Spleen (tissue), 13 donors: ENCODE measurements at places on chromosomes 5 and 9.

GRCh38 chr5:171785517-171785916, at the start of gene SMIM23:
TSS of gene SMIM23 (plus strand) at chr5:171785817. CDS start at chr5:171785872, 55 bp downstream.
- no peaks in the 10 kb centered on the region for H3K36me3 ChIP-seq
- no peaks in the 10 kb centered on the region for H3K27me3 ChIP-seq

- H3K27me3 ChIP-seq = no peaks in the 10 kb centered on the region
- H3K4me3 ChIP-seq = no peak overlapping the region
- no peak overlapping the region for H3K27ac ChIP-seq
- H3K4me1 ChIP-seq = no peaks in the 10 kb centered on the region
- no peak for DNase-seq
- no peaks in the 10 kb centered on the region for H3K36me3 ChIP-seq
Observed at GRCh38 chr5:23268136-23268535, 239.3 kb upstream of the PRDM9 start.

GRCh38 chr5:145777445-145778063, 57.6 kb downstream of the PRELID2 start:
- no peaks in the 10 kb centered on the region for H3K4me1 ChIP-seq
- DNase-seq = no peak
- H3K27ac ChIP-seq = no peak overlapping the region
- no peaks in the 10 kb centered on the region for H3K27me3 ChIP-seq

DNA sequence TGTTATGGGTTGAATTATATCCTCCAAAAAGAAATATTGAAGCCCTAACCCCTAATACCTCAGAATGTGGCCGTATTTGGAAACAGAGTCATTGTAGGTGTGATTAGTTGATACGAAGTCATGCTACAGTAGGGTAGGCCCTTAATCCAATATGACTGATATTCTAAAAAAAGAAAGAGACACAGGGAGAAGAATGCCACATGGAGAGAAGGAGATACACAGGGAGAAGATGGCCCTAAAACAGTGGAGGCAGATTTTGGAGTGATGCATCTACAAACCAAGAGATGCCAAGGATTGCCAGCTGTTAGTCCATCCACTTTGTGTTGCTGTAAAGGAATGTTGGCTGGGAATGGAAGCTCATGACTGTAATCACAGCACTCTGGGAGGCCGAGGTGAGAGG, 21.3 kb downstream of the ARRDC3 start:
- DNase-seq = no peak
- H3K27ac ChIP-seq = no peak overlapping the region
- no peaks in the 10 kb centered on the region for H3K27me3 ChIP-seq
- peaks cover 6% of the 10 kb centered on the region for H3K36me3 ChIP-seq
- H3K4me1 ChIP-seq = no peaks in the 10 kb centered on the region
- H3K4me3 ChIP-seq = no peak overlapping the region

- no peaks in the 10 kb centered on the region for H3K4me1 ChIP-seq
- no peak overlapping the region for H3K27ac ChIP-seq
- H3K36me3 ChIP-seq = peaks cover 42% of the 10 kb centered on the region
- H3K4me3 ChIP-seq = no peak overlapping the region
- no peaks in the 10 kb centered on the region for H3K27me3 ChIP-seq
Observed at GRCh38 chr5:123371575-123372179, 51.5 kb downstream of the CEP120 start.

- H3K4me3 ChIP-seq = no peak overlapping the region
- DNase-seq = no peak
- H3K27me3 ChIP-seq = no peaks in the 10 kb centered on the region
- H3K36me3 ChIP-seq = no peaks in the 10 kb centered on the region
- no peaks in the 10 kb centered on the region for H3K4me1 ChIP-seq
Observed at GRCh38 chr5:147223948-147224791, 10.7 kb upstream of the STK32A start.

- H3K27ac ChIP-seq = no peak overlapping the region
- no peak for DNase-seq
- H3K27me3 ChIP-seq = no peaks in the 10 kb centered on the region
- no peaks in the 10 kb centered on the region for H3K36me3 ChIP-seq
- no peak overlapping the region for H3K4me3 ChIP-seq
Observed at GRCh38 chr5:147361441-147362175, 126.8 kb downstream of the STK32A start.

DNA sequence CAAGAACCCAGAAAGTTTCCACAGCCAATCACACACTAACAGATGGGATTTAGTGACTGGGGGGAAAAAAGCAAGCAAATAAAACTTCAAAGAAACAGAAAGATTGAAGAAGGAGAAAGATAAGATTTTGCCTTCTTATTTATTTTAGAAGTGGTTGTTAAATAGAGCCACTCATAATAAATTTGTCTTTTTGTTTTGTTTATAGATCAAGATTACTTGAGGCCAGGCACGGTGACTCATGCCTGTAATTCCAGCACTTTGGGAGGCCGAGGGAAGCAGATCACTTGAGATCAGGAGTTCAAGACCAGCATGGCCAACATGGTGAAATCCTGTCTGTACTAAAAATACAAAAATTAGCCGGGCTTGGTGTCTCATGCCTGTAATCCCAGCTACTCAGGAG, 94.9 kb upstream of the RANBP3L start:
- H3K36me3 ChIP-seq = no peaks in the 10 kb centered on the region
- H3K27me3 ChIP-seq = no peaks in the 10 kb centered on the region
- no peak for DNase-seq
- no peak overlapping the region for H3K27ac ChIP-seq

DNA sequence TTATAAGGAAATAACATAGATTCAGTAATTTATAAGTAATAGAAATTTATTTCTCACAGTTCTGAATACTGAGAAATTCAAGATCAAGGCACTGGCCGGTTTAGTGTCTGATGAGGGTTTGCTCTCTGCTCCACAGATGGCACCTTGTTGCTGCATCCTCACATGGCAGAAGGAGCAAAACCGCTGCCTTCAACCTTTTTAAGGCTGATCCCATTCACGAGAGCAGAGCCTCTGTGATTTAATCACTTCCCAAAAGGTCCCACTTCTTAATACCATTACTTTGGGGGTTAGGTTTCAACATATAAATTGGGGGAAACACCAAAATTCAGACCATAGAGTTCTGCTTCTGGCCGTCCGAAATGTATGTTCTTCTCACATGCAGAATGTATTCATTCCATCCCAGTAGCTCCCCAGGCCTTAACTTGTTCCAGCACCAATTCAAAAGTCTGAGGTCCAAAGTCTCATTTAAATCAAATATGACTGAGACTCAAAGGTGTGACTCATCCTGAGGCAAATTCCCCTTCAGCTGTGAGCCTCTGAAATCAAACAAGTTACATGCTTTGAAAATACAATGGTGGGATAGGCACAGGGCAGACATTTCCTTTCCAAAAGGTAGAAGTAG, 30.6 kb downstream of the BAAT start:
- no peak overlapping the region for H3K4me3 ChIP-seq
- DNase-seq = no peak
- H3K36me3 ChIP-seq = no peaks in the 10 kb centered on the region
- H3K27ac ChIP-seq = no peak overlapping the region
- no peaks in the 10 kb centered on the region for H3K4me1 ChIP-seq

GRCh38 chr5:33379757-33380156, 61.0 kb upstream of the TARS1 start:
- no peaks in the 10 kb centered on the region for H3K27me3 ChIP-seq
- H3K36me3 ChIP-seq = no peaks in the 10 kb centered on the region
- DNase-seq = no peak
- H3K27ac ChIP-seq = no peak overlapping the region
- H3K4me1 ChIP-seq = no peaks in the 10 kb centered on the region
- no peak overlapping the region for H3K4me3 ChIP-seq

DNA sequence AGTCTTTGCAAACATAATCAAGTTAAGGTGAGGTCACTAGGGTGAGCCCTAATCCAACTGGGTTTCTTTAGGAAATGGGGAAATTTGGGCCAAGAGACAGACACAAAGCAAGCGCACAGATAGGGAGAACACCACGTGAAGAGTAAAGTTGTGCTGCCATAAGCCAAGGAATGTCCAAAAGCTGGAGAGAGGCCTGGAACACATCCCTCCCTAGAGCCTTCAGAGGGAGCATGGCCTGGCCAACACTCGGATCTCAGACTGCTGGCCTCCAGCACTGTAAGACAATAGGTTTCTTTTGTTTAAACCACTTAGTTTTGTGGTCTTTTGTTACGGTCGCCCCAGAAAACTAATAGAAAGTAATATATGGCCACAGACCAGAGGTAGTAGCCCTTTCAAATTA, 8.1 kb upstream of the ROR2 start:
- no peaks in the 10 kb centered on the region for H3K36me3 ChIP-seq
- H3K27ac ChIP-seq = no peak overlapping the region
- no peak overlapping the region for H3K4me3 ChIP-seq
- H3K4me1 ChIP-seq = no peaks in the 10 kb centered on the region
- peaks cover 24% of the 10 kb centered on the region for H3K27me3 ChIP-seq

DNA sequence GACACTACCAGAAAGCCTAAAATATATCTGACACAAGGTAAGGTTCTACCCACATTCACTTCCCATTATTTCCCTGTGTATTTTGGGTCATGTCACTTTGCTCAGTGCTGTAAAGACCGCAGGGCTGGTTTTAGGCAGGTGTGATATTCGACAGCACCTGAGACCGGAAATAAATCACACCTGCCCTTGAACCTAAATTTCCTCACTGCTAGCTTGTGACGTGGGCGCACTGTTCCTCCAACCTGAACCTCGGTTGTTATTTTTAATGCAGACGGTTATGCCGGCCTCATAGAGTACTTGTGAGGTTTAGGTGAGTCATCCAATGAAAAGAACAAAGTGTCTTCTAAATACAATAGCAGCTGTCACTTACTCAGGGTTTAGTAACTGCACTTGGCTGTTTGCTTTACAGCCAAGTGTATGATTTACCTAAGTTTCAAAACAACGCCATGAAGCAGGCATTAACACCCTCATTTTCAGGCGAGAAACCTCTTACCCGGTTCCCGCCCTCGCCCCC, 20.7 kb upstream of the ZNF782 start:
- H3K27me3 ChIP-seq = peaks cover 53% of the 10 kb centered on the region
- peak overlapping the region; percentile 42 for H3K27ac ChIP-seq
- peaks cover 9% of the 10 kb centered on the region for H3K4me1 ChIP-seq
- peak overlapping the region; percentile 31 for H3K4me3 ChIP-seq
- H3K36me3 ChIP-seq = no peaks in the 10 kb centered on the region

DNA sequence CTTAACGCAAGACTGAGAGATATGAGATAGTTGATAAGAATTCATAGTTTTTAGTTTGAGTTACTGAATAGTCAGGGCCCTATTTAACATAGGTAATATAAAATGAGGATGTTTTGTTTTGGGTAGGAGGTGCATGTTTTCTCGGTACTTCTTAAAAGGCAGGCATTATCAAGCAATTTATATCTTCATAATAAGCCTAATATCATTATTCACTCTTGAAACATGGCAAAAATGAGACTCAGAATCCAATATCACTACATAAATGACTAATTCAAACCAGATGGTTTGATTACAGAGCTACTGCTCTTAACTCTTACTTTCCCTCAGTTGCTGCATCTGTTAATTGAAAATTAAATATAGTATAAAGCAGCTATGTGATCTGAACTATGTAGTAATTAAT, 2038.7 kb downstream of the EFNA5 start:
- no peak overlapping the region for H3K27ac ChIP-seq
- no peaks in the 10 kb centered on the region for H3K36me3 ChIP-seq
- H3K4me1 ChIP-seq = no peaks in the 10 kb centered on the region
- DNase-seq = no peak
- no peak overlapping the region for H3K4me3 ChIP-seq

- no peaks in the 10 kb centered on the region for H3K36me3 ChIP-seq
- H3K4me3 ChIP-seq = no peak overlapping the region
- peaks cover 6% of the 10 kb centered on the region for H3K4me1 ChIP-seq
- H3K27me3 ChIP-seq = no peaks in the 10 kb centered on the region
- no peak overlapping the region for H3K27ac ChIP-seq
- DNase-seq = no peak
Observed at GRCh38 chr5:154202379-154203260, 12.1 kb downstream of the GALNT10 start.

DNA sequence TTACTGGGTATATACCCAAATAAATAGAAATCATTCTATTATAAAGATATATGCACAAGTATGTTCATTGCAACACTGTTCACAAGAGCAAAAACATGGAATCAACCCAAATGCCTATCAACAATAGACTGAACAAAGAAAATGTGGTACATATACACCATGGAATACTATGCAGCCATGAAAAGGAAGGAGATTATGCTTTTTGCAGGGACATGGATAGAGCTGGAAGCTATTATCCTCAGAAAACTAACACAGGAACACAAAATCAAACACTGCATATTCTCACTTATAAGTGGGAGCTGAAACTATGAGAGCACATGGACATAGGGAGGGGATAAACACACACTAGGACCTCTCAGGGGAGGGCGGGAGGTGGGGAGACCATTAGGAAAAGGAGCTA, 298.4 kb upstream of the CDH9 start:
- H3K4me1 ChIP-seq = no peaks in the 10 kb centered on the region
- no peak overlapping the region for H3K27ac ChIP-seq
- no peak overlapping the region for H3K4me3 ChIP-seq
- DNase-seq = no peak
- no peaks in the 10 kb centered on the region for H3K36me3 ChIP-seq

DNA sequence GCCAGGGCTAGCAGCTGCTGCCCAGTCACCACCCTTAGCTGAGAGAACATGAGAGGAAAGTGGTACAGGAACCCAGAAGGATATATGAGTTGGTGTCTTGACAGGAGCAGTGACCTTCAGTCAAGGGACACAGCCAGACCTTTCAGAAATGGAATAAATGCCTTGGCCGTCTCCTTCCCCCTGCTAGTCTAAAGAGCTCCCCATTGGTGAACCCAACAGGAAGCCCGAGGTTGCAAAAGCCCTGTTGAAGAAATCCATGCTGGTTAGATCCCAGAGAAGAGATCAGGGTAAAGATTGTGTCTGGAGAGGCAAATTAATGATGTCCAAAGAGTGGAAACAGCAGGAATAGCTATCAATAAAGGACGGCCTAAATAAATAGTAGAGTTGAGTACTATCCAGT, 244.5 kb downstream of the NR3C1 start:
- no peak for DNase-seq
- no peaks in the 10 kb centered on the region for H3K36me3 ChIP-seq
- no peaks in the 10 kb centered on the region for H3K4me1 ChIP-seq
- no peak overlapping the region for H3K27ac ChIP-seq
- no peaks in the 10 kb centered on the region for H3K27me3 ChIP-seq

- no peaks in the 10 kb centered on the region for H3K36me3 ChIP-seq
- no peak overlapping the region for H3K27ac ChIP-seq
- peaks cover 18% of the 10 kb centered on the region for H3K4me1 ChIP-seq
- H3K4me3 ChIP-seq = no peak overlapping the region
Observed at GRCh38 chr9:125513668-125514413, 193.2 kb downstream of the MAPKAP1 start.

GRCh38 chr9:76650692-76651091, 113.5 kb upstream of the PCA3 start:
- peak overlapping the region; percentile 66 for H3K27ac ChIP-seq
- no peak for DNase-seq
- H3K4me1 ChIP-seq = peaks cover 51% of the 10 kb centered on the region
- peak overlapping the region; percentile 37 for H3K4me3 ChIP-seq

DNA sequence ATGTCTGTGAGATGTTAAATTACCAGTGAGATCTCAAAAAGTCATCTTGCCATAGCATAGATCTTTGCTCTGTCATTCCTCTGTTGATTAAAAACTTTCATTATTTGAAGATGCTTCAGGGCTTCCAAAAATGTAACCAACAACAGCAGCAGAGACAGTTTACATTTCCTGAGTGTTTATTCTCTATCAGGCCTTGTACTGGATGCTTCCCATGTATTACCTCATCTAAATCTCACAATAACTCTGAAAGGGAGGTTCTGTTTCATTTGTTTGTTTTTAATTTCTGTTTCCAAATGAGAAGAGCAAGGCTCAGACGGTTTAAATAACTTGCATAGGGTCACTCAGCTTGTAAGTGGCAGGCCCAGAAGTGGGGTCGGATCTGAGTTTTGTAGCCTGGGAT, 45.2 kb downstream of the MRRF start:
- H3K4me1 ChIP-seq = no peaks in the 10 kb centered on the region
- H3K27me3 ChIP-seq = no peaks in the 10 kb centered on the region
- H3K4me3 ChIP-seq = no peak overlapping the region
- no peak overlapping the region for H3K27ac ChIP-seq
- H3K36me3 ChIP-seq = peaks cover 25% of the 10 kb centered on the region
- no peak for DNase-seq
